CD4-positive, alpha-beta T cell treated with Interleukin-6 at 100 ng/mL for 8 hours (primary cell): ENCODE measurements at places on chromosomes 1 and 21.

DNA sequence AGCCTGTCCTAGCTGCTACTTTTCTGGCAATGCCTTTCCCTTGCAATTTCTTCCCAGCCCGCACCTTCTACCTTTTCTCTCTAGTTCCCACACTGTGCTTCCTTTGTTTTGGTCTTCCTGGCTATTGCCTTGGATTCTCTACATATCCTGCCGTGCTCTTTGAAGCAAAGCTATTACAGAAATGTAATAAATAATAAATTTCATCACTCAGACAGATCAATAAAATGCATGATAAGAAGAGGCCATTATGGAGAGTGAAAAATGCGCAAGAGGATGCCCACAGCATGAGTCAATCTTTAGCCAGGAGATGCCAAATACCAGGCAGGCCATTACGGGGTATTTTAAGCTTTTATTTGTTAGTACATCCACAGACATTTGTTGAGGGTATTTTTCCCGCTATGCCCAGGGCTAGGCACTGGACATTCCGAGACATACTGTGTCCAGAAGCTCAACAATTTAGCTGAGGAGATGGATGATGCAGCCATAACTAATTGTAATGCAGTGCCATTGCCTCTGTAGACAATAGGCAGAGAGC is 163.6 kb downstream of the ST6GALNAC3 start:
- no peak for DNase-seq

DNA sequence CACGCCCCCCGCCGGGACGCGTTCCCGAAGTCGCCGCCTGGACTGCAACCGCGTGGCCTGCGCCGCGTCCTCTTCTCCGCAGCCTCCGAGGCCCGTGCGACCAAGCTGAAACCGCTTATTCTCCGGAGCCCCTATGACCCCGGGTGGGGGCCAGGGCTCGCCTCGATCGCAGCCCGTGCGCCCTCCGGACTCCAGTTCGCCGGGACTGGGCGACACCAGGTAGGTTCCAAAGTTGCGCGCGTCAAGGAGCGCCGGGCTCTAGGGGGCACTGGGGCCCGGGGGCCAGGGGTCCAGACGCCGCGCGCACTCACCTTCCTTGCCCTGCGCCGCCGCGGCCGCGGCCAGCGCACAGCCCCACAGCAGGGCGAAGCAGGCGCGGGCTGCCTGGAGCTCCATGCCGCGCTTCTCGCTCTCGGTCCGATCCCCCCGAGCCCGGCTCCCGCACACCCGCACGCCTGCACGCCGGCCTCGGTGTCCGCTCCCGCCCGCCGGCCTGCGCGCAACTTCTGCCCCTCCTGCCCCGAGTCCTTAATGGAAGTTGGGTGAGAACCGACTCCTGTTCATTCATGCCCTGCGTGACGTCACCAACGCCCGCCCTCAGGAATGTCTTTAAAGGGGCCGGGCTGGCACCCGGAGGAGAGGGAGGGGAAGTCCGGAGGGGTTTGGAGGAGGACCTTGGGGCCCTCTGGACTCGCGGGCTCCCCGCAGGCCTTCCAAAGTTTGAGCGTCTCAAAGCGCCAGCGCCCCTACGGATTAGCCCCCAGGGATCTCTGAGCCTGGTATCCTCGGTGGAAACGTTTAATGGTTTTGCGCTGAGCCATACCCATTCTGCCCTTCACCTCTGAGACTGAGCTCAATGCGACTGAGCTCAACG is at the start of gene EPHA2:
Gene EPHA2, minus strand, starts transcription at position 533 of the 874 bp plus-strand sequence. Its CDS starts 137 bp downstream, at position 396.
- no peak for DNase-seq

- no peak for DNase-seq
These were observed 220.4 kb downstream of the ZP4 start for GRCh38 chr1:237670302-237670701.

DNA sequence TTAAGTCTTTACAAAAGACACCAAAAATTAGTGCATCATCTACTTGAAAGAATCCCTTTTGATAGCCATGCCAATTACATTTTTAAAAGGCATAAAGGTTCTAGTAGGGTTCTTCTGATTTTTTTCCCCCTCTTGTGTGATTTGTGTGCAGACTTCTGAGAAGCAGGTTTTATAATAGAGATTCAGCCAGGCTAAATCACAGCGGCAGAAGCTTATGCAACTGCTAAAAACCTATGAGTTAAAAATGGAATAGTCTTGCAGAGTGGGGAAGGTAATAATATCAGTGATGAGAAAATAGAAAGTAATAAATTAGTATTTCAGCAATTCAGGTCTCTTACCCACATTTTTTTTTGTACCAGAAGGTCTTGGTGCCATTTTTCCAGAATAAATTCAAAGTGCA is 17.7 kb downstream of the STUM start:
- DNase-seq = no peak

DNA sequence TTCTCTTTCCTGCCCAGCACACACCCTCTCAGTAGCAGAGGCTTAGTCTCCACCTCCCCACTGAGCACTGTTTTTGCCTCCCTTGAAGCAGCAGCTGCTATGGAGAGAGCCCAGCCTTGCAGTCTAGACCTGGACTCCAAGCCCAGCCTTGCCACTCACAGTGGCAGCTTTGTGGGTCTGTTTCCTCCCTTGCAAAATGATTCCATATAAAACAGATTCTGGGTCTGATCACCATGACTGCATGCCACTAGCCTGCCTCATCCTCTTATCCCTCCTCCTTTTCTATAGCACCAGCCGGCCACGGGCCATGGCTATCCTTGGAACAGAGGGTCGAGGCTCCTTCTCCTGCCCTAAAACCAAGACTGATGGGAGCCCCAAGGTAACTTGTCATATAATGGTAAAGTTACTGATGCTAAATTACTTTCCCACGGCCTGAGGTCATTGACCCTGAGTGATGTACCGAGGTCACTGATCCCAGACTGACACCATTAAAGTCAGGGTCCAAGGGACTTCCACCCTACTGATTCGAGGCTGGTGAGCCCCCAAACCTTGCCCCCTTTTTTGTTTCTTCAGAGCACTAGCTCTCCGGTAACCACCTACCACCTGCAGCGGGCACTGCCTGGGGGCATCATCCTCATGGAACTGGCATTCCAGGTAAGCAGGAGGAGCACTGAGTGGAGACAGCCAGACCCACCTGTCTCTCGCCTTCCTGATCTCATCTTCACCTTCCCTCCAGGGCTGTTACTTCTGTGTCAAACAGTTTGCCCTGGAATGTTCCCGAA is 7.9 kb downstream of the HYI start:
- no peak for DNase-seq

DNA sequence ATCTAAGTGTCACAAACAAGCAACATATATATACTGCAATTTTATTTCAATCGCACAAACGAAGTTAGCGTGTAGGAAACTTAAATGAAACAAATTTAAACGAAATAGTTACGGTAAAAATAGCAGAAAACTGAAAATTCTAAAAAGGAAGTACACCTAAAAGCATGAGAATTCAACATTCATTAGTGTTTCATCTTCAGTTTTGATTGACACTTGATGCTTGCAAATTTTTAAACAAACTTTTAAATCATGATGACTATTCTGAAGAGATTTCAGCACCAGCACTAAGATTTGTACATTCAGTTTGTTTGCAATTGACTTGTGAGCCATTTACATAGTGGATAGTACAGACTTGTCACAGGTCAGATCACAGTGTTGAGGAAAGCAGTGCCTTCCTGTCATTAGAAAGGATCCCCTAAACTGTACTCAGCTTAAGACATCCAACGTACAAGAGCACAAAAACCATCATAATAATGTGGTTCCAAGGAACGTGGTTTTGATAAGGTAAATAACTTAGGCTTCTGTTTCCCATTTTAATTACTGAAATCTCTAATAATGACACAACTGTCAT is 67.0 kb upstream of the LBR start:
- DNase-seq = no peak

GRCh38 chr1:201011616-201012015 is 11.9 kb downstream of the KIF21B start:
- DNase-seq = no peak

DNA sequence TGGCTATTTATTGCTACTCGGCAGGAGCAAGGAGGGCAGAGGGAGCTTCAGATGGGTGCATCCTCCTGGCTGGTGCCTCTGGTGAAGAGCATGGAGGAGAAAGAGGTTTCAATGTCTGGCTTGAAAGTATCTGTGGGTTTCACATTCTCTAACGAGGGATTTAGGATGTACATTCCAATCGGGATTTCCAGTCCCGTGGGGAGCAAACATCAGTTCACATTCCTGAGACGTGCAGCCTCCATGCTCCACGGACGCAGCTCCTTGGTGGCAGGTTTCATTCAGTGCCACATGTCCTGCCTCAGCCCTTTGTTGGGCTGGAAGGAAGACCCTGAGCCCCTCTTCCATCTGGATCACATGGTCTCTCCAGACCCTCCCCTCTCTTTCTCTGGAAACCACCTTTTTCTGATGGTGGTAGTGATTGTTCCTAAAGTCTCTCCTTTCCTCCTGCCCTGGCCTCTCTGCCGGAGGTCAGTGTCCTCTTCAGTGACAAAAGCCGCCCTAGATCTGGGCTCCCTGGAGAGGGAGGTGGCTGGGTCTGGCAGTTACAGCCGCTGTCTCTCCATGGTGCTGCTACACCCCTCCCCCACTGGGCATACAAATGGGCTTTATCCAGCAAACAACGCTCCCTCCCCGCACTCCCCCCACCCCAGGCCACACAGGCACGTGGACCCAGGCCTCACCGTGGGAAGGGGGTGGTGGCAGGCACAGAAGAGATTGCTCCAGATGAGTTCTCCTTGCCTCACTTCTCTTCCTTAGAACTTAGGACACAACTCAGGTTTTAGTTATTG is 826 bp upstream of the CA14 start:
- no peak for DNase-seq

DNA sequence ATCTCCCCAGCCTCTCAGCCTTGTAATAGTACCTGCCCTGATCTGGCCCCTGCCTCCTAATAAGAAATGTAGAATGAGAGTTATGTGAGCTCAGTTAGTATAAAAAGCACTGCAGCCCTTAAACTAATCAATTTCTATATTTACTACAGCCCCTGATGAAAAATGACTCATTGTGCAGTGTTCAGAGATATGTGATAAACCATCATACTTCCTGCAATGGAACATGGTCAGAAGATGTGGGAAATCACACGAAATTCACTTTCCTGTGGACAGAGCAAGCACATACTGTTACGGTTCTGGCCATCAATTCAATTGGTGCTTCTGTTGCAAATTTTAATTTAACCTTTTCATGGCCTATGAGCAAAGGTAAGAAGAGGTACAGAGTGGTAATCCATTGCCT is 176.8 kb upstream of the PDE4B start:
- DNase-seq = no peak

GRCh38 chr21:43192501-43193081 is 23.8 kb downstream of the CRYAA start:
- DNase-seq = no peak

GRCh38 chr1:162412002-162412401 is at the start of gene SH2D1B:
TSS of gene SH2D1B (minus strand) at chr1:162412136. CDS start at chr1:162412016, 120 bp downstream.
- DNase-seq = no peak

GRCh38 chr1:113912594-113913311 is 7.6 kb downstream of the DCLRE1B start:
- no peak for DNase-seq

DNA sequence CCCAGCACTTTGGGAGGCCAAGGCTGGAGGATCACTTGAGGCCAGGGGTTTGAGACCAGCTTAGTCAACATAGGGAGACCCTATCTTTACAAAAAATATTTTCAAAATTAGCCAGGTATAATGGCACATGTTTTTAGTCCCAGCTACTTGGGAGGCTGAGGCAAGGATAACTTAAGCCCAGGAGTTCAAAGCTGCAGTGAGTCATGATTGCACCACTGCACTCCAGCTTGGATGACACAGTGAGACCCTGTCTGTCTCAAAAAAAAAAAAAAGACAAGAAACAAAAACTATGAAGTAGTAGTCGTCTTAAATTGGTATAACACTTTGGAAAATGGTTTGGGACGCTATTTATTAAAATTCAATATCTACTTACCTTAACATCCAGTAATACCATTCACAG is 7.7 kb downstream of the AIM2 start:
- no peak for DNase-seq

DNA sequence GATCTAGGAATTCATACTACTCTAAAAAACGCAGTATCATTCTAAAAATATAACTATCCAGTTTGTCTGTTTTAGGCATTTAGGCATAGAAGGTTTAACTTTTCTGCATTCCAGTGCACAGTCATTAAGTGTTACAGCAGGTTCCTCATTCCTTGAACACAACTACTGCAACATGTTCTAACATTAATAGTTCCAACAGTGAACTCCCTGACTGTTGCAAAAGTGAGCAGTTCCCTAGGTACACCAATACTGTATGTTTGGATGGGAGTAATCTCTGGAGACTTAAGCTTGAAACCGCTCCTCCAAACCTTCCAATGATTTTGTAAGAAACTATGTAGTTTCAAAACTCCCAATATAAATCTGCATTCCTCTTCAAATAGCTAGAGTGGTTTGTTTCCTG is 46.2 kb downstream of the UCHL5 start:
- no peak for DNase-seq

DNA sequence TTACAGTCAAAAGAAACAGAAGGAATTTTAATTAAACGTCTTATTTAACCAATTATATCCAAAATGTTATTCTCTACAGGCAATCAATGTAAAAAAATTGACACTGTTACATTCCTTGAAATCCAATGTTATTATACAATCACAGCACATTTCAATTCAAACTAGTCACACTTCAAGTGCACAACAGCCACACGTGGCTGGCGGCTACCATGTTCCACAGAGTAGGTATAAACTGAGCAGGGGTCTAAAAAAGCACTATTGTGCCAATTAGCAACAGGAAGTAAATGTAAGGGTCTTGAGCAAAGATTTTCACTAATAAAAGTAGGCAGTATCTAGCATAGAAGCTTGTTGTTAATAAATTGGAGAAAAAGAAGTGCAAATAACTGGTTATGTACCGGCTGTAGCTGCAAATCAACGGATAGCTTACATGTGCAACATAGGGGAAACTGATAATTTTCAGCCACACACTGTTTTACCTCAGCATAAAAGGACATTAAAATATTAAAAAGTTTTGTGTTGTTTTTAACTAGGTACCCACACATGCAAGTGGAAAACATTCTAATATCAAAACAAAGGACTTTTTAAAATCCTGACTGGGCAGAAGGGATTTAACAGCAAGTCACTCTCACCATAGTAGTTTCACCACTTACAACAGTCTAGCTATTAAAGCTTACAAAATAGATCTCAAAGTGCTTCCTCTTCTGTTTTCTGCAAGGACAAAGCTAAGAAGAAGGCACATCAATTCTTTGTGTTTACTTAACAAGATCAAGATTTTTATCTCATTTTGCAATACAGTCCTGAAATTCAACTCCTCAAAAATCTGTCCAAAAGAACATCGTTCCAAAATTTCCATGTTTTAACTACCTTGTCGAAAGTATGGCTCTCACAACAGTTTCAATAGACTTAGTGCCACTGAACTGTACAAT is 2.5 kb downstream of the CSDE1 start:
- DNase-seq = no peak

DNA sequence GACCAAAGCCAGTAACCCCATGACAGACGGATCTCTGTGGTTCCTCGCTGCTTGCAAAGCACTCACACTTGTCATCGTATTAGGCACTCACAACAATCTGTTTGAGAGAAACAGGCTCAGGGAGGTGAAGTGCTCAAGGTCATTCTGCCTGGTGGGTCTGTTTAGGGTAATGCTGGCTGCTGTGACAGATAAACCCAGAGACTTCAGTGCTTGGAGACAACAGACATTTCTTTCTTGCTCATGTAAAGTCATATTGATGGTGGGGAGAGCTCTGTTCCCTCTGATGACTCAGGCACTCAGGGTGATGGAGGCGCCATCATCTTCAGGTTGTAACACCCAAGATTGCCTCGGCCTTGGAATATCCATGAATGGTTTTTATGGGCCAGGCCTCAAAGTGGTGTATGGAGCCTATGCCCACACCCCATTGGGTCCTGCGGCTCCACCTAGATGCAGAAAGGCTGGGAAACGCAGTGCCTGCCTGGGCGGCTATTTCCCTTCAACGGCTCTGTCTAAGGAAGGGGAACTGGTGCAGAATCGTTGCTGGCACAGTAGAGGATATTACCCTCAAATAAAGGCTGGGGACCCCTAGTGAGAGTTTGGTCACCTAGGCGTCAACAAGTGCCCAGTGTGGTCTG is 71.6 kb upstream of the SELENON start:
- DNase-seq = no peak
